Stimulated activated CD8-positive, alpha-beta memory T cell treated with anti-CD3 and anti-CD28 coated beads, Interleukin-4, amount 100 ng/mL, for 1 hour (primary cell): ENCODE measurements at places on chromosomes 4 and X.

DNA sequence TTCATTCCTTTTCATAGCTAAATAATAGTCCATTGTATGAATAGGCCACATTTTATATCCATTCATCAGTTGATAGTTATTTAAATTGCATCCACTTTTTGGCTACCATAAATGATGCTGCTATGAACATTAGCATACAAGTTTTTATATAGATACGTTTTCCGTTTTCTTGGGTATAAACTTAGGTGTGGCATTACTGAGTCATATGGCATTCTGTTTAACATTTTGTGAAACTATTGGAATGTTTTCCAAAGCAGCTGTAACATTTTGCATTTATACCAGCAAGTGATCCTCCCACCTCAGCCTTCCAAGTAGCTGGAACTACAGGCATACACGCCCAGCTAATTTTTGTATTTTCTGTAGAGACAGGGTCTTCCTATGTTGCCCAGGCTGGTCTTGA is 26.3 kb downstream of the CLDN2 start:
- no peak for DNase-seq

GRCh38 chrX:139298437-139298836 is 232.1 kb upstream of the F9 start:
- no peak for DNase-seq

- no peak for DNase-seq
Observed at GRCh38 chr4:13327991-13328390, 156.1 kb downstream of the RAB28 start.

DNA sequence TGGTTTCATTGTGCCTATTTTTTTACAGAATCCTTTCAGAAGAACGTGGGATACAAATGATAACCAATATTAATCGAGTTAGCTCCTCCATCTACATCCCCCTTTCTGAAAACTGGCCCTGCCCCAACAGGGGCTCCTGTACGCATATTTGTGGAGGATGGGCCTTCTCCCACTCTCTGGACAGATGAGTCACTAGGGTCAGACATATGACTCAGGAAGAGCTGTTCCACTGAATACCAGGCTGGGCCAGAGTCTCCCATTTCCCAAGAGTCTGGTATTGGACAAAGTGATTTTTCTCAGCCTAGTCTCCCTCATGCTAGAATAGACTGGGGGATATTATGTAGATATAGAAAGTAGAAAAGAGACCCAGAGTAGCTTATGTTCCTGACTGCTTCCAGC is 142.4 kb downstream of the TSPAN5 start:
- DNase-seq: no peak

DNA sequence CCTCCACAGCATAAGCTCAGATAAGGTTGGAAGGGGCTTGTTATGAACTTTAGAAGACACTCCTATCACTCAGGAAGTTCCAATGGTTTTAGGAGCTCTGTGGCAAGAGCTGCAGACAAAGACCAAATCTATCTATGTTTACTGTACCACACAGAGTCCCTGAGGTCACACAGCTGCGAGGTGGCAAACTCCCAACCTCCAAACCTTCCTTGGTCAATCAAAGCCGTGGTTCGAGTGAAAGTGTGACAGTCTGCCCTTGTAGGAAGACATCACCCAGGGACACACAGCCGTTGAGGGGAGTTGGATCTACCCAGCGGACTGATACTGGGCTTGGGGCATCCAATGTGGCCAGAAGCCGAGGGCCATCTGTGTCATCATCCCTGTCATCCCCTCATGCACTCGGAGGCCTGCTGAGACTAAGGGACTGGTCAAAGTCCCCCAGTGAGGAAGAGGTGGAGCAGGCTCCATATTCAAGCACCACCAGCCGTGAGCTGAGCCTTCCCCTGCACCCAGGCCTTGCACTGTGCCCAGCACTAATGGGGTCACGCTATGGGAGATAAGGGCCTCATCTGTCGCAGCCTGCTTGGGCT is 26.8 kb downstream of the MAN2B2 start:
- no peak for DNase-seq

- no peak for DNase-seq
Observed at GRCh38 chr4:89586864-89587263, 250.1 kb downstream of the SNCA start.

GRCh38 chr4:123244137-123244536 is 152.5 kb upstream of the SPRY1 start:
- DNase-seq: no peak

GRCh38 chr4:155066871-155067270 is 141.6 kb upstream of the NPY2R start:
- DNase-seq: no peak

GRCh38 chrX:74218895-74219294 is 85.1 kb upstream of the ZCCHC13 start:
- DNase-seq: no peak

GRCh38 chr4:82462415-82462831 is 32.0 kb downstream of the ENOPH1 start:
- DNase-seq: peak; percentile 66

DNA sequence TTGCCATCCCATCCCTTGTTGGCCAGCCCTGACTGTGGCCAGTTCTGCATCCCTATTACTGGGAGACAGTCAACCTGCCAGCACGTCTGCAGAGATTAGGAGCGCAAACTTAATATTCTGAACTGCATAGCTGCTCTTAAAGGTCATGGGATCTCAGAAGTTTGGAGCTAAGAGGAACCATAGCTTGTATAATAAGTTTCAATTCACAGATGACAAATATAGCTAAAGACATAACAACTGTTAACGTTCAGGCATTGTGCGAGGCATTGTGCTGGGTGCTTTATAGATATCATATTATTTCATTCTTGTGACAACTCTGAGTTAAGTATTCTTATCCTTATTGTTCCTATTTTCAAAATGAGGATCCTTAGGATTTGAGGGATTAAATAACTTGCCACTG is 3.7 kb downstream of the SCARB2 start:
- no peak for DNase-seq

DNA sequence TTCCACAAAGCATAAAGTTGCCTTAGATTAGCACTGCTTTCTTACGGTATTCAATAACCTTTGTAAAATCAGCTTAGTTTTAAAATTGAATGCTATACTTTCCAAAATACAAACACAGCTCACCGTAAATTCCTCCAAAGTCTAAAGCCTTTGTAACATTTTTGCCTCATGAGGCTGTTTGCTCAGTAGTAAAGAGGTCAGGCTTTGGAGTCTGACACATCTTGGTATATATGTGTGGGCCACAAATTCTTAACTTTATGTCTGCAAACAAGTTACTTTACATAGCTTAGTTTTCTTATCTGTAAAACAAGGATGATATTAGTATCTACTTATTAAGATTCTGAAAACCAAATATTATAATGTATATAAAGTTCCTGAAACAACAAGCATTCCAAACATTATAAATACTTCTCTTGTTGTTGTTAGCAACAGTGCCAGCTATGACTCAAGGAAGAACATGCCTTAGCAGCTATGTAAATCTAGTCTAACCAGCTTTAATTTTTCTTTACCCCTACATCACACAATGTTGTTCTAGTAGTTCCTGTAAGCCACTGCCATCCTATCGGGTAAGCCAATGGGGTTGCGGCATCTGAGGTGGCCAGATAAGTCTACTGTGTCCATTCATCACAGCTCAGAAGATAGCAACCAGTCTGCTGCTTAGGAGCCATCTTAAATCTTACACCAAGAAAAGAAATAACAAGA is 709.0 kb downstream of the KLHL13 start:
- no peak for DNase-seq
